ENCODE measurements at places on chromosomes 2 and 18.

- no peak for DNase-seq
These were observed 20.9 kb downstream of the MARCHF4 start for GRCh38 chr2:216351172-216351925.

GRCh38 chr2:40666398-40666797 is 214.5 kb upstream of the SLC8A1 start:
- DNase-seq: no peak

- DNase-seq: no peak
These were observed 6.1 kb upstream of the SOX11 start for GRCh38 chr2:5686068-5686467.

GRCh38 chr2:65129286-65129825 is 550 bp downstream of the RAB1A start:
- DNase-seq: peak; percentile 50

DNA sequence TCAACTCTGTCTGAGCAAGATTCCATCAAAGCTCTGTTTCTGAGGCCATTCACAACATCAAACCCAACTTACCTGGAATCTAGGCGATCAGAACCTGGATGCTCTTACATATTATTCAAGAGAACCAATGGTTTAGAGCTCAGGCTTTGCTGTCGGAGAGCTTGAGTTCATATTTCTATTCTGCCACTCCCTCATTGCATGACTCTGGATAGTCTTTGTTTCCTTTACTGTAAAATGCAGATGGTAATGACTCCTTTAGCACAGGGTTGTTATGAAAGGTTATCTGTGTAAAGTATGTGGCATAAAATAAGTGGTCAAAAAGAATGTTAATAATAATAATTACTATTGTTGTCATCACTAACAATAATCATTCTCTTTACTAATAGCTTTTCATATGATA is 12.6 kb downstream of the RELCH start:
- no peak for DNase-seq

DNA sequence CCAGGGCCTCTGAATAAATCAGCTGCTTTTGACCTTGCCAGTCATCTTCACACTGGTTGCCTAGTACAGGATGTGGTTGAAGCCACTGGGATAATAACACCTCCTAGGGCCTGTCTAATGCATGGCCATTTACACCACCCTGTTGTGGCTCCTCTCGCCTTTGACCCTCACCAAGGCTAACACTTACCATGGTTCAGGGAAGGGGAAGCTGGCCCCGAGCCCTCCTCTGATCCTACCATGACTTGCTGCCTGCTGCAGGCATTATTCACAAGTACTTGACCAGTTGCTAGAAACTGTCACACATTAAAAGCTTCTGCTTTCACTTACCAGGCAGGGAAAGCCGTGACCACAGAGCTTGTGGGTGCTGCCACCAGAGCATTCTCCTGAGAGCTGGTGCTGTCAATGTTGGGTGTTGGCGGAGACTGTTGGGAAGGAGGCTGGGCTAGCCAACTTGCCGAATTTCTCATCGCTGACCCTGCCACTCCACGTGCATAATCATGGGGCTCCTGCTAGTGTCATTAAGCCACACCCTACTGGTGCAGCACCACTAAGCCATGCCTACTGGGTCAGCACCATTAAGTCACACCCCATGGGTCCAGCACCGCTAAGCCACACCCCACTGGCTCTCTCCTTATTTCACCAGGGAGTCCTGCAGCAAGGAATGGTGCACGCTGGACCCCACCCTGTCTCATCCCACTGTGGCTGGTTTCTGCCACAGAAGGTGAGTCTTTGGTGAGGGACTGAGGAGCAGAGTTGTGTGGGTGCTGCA is 47.0 kb upstream of the TTC39C start:
- peak; percentile 29 for DNase-seq
